ENCODE measurements at places on chromosomes 7 and 10.

DNA sequence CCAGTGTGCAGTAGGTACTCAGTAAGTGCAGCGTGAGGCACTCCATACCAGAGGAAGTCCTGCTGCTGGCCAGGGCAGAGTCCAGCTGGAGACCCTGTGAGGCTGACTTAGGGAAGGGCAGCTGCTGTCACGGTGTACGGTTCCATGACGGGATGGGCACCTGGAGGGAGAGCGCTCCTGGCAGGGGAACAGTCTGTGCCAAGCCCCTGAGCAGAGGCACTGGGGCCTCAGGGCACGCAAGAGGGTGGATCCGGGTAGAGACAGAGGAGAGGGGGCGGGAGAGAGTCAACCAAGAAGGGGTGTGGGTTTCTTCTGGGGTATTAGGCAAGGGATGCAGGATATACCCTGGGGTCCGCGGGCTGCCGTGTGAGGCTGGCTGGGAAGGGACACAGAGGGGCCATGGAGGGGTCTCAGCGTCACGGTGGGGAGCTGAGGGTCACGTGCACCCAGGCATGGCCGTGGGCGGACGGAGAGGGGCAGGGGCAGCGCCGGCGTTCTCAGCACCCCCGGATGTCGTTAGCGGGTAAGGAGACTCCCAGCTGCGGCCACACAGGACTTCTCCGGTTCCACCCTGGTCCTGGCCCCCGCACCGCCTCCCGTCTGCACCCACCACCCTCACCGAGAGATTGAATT, 70.5 kb downstream of the MICALL2 start:
- DNase-seq: no peak

DNA sequence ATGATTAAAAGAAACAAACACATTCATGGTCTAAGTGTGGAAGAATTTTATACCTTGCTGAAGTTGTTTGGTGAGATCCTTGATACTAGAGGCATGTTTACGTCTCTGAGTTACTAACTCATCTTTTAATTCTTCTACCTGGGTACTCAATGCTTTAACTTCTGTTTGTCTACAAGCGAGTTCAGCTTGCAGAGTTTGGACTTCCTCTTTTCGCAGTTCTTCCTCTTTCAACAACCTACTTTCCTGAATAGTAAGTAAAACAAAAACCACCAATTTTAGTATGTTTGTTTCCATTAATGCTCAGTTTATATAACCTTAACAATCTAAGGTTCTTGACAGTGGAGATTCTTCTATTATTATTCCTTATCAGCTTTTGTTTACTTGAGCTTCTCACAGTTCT, 42.9 kb downstream of the CCDC186 start:
- no peak for DNase-seq

DNA sequence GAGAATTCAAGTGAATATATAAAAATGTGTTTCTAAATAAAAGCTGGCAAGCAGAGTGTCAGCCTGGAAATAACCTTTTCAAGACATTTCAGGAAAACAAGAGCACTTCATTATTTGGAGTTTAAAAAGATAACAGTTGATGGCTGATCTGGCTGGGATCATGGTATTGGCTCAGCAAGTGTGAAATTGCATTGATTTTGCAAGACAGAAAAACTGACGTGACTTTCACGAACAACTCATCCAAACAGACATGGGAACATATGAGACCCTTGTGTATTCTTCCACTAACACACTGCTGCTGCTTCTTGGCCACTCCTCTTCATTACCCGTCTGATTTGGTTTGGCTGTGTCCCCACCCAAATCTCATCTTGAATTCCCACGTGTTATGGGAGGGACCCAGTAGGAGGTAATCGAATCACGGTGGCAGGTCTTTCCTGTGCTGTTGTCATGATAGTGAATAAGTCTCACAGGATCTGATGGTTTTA, 108.5 kb downstream of the RAB18 start:
- DNase-seq: no peak

DNA sequence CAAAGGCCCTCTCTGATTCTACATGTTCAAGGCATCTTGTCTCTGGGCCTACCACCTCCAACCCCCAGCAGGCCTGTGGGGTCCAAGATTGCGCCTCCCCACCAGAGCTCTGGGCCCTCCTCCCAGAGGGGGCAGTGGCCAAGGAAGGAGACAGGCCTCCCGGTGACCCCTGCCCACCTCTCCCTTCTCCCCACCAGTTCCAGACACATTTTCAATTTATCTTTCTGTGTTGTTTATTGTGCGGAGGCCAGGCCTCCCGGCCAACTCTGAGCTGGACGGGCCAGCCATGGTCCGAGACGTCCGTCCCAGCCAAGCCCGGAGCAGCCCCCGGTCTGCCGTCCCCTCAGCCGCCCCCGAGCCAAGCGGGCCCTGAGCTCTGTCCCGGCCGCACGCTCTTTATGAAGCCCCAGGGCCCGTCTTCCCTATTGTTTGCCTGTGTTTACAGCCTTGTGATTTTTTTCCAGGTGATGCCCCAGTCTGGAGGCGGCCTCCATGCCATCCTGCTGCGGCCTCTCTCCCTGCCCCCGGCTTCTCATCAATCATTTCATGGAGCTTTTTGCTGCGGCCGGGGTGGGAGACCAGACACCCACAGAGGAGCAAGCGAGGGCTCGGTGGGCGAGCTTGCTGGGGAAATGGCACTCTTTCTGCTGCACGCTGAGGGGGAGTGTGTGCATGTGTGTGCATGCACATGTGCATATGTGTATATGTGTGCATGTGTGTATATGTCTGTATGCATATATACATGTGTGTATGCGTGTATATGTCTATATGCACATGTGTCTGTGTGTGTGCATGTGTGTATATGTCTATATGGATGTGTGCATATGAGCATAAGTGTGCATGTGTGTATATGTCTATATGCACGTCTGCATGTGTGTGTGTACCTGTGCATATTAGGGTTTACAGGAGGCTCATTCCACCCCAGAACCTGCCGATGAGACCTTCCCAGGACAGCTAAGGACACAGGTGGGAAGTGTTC, 52.7 kb upstream of the ELN start:
- DNase-seq: no peak

DNA sequence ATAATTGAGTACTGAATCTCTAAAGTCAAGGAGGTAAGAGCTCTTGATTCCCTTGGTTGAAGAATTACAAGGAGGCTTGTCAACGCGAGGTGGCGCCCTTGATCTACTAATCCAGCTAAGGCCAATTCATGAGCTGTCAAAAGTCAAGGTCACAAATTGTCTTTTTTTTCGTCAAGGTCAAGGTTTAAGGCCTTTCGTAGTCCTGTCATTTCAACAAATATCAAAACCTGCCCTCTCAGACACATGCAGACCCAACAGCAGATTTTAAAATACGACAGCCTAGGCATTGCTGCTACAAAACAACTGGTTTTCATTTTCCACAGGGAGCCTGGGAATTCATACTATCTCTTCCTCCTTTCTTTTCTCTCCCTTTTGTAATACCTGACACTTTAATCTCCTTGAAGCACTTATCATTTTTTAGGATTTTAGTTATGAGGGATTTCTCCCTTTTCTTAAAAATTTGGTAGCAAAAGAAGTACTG, 3.6 kb downstream of the HOXA13 start:
- DNase-seq: peak; percentile 84

DNA sequence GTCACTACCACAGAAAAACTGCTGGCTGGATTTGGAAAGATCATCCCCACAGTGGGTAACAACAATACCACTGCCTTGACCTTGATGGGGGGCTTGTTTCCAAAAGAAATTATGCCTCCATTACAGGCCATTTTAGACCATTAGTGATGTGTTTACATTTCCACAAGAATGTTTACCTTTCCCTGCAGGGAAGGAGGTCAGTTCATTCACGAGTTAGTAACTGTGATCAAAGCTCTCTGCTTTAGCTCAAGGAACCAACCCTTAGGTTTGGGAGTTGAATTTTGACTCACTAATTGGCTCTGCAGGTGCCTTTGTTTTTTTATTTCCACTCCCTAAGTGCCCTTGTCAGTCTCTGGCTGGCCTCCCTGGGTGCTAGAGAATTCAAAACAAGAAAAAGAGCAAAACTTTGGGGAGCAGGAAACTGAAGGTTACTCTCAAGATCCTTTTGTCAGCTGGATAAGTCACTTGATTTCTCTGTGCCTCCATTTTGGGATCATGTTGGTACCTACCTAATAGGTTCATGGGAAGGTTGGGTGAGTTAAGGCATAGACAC, 41.1 kb upstream of the NUPR2 start:
- no peak for DNase-seq

DNA sequence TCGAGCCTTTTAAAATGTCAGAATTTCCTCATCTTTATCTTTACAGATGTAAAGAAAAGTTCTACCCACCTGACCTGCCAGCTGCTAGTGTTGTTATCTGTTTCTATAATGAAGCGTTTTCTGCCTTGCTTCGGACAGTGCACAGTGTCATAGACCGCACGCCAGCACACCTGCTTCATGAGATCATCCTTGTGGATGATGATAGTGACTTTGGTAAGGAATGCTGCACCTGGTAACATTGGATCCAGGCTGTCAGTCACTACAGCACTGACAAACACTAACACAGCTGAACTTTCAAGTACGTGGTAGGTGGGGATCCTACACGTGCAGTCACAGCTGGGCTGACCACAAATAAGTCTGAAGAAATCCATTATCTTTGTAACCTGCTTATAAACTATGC, 77.6 kb downstream of the GALNT11 start:
- no peak for DNase-seq

DNA sequence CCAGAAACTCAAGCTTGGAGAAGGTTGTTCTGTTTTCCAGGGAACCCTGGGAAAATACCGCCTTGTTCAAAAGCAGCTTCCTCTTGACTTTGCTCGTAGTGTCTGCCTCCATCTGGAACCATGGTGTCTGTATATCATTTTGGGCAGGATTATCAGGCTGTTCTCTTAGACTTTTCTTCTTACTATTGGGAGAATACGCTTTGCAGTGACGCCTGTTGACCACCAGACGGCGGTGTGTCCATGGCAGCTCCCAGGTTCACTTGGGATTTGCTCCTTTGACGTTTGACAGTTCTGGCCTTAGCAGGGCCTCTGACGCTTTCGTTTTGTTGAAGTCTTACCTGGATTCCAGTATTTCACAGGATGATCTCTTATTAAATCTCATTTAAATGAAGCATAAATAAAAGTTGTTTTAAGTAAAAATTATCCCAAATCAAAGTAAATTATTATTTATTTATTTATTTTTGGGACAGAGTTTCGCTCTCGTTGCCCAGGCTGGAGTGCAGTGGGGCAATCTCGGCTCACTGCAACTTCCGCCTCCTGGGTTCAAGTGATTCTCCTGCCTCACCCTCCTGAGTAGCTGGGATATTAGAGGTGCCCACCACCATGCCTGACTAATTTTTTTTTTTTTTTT, 41.8 kb upstream of the GJD4 start:
- peak; percentile 85 for DNase-seq

DNA sequence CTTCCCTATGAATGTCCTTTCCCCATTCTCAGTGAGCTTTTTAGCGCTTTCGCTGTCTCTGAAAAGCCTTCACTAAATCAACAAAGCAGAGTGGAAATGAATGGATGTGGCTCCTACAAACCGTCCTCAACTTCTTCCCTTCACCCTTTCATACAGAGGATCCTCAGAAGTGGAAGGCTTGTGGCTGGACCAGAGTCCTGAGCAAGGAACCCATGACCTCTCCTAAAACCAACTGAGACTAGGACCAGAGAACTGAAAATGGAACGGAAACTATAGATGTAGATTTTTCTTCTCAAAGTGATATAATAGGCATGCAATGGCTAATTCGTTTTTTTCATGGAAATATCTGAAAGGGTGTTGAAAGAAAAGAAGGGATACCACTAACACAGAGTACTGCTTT, 122.5 kb downstream of the LHFPL3 start:
- no peak for DNase-seq

DNA sequence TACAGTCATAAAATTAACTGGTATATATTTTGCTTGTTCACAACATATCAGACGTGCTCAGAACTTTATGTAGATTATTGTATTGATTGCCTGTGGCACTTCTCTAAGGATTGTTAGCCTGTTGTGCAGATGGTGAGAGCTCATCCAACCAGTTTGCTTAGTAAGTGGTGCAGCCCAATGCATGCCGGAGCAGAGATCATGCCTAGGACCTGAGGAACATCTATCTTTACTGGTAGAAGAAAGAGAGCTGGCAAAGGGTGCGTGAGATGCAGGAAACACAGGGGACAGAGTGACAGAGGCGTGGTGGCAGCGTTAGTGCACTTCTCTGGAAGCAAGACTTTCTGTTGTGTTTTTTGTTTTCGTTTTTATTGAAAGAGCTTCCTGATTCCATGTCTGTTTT, 35.9 kb downstream of the CCM2 start:
- no peak for DNase-seq

GRCh38 chr7:134126146-134126545, 994 bp upstream of the LRGUK start:
- no peak for DNase-seq

- DNase-seq: peak; percentile 45
Measured at GRCh38 chr10:130137090-130137448, 878 bp downstream of the GLRX3 start.

GRCh38 chr7:801940-802381, 30.3 kb upstream of the SUN1 start:
- DNase-seq: no peak

DNA sequence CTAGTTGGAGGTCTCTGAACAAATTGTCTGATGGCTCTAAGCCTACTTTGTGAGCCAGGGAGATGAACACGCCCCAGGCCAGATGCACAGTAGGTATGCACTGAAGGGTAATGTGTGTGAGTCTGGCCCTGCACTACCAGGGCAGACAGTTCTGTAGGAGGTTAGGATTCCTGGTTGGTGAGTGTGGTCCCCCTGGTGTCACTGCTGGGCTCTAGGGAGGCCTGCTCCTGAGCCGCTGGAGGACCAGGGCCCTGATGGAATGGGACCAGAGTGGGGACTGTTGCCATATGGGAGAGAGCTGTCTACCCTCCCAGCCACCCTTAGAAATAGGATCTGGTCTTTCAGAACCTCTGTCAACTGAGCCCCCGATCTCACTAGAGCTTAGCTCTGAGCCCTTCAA, 42.0 kb downstream of the CDH23 start:
- DNase-seq: no peak

- no peak for DNase-seq
Measured at GRCh38 chr7:20238754-20239324, 21.7 kb upstream of the MACC1 start.

- DNase-seq: no peak
Measured at GRCh38 chr7:76146374-76146773, 55.3 kb upstream of the SRRM3 start.

- no peak for DNase-seq
Measured at GRCh38 chr7:36309301-36309700, 80.4 kb upstream of the ANLN start.

GRCh38 chr7:44713680-44714335, 34.8 kb upstream of the ZMIZ2 start:
- no peak for DNase-seq

DNA sequence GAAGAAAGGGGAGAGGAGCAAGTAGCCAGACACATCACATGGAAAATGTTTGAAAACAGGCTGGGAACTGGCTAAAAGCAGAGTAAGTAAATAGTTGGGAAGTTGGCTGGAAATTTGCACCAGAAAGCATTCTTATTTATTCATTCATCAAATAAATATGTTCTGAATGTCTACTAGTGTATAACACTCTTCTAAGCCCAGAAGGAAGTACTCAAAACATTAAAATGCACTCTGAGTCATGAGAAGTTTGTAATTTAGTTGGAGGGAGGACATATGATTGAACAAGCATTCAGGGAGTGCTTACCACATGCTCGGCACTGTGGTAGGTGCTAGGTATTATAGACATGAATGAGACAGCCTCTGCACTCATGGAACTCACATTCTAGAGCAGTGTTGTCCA, 37.0 kb upstream of the CNNM1 start:
- DNase-seq: peak; percentile 8

GRCh38 chr7:140674356-140674800, 1.6 kb downstream of the ADCK2 start:
- DNase-seq: no peak

Measured in fibroblast of pulmonary artery (primary cell).